Esophagus muscularis mucosa (tissue), 4 donors: ENCODE measurements at places on chromosomes 5 and 9. TPM values are rescaled to one million over a fixed set of nuclear protein-coding genes. Genes with fewer than 3 reads are reported as not detected.

- no peaks in the 10 kb centered on the region for H3K27me3 ChIP-seq
- H3K4me3 ChIP-seq = no peak overlapping the region
- no peak overlapping the region for H3K27ac ChIP-seq
- H3K4me1 ChIP-seq = no peaks in the 10 kb centered on the region
Measured at GRCh38 chr9:98590101-98590500, 118.6 kb downstream of the GABBR2 start.

DNA sequence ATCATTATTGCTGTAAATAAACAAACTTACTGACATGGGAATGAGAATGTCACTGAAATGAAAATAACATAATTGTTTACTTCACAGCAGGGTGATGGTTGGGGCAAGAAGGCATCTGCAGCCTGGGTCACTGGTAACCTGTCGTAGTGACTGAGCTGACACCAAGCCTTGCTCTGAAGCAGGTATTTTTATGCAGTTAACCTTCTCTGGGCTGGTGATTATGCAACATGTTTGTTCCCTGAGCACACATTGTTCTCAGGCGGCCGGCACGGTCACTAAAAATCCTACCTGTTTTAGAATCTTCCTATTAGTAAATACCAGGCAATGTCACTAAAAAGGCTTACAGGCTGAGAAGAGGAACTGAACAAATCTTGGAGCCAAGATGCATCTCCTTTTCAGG is 157.7 kb upstream of the NR3C1 start:
- H3K27me3 ChIP-seq = no peaks in the 10 kb centered on the region
- no peaks in the 10 kb centered on the region for H3K36me3 ChIP-seq
- no peak overlapping the region for H3K27ac ChIP-seq
- peaks cover 7% of the 10 kb centered on the region for H3K4me1 ChIP-seq
- DNase-seq = no peak

- H3K4me1 ChIP-seq = peaks cover 4% of the 10 kb centered on the region
- no peak overlapping the region for H3K4me3 ChIP-seq
- no peaks in the 10 kb centered on the region for H3K36me3 ChIP-seq
- no peaks in the 10 kb centered on the region for H3K27me3 ChIP-seq
- DNase-seq = no peak
- no peak overlapping the region for H3K27ac ChIP-seq
Measured at GRCh38 chr5:150846654-150847333, 473 bp downstream of the IRGM start.

DNA sequence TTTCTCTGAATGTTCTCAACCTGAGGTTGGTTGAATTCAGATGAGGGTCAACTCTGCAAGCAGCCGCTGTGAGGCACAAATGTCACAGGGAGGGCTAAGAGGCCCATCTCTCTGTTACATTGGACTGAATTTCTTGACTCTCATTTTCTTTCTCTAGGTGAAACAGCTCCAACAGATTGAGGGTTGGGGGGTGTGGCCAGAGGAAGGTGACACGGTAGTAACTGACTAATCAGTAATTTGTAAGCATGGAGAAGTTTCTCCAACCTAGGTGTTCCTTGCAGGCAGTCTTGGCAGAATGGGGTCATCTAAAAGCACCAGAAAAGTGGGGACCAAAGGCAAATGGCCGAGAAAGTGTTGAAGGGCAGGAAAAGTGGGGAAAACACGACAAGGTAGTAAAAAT is 16.8 kb downstream of the CCT5 start:
- H3K4me1 ChIP-seq = no peaks in the 10 kb centered on the region
- no peak for DNase-seq
- no peak overlapping the region for H3K27ac ChIP-seq
- H3K36me3 ChIP-seq = peaks cover 21% of the 10 kb centered on the region
- H3K27me3 ChIP-seq = no peaks in the 10 kb centered on the region

DNA sequence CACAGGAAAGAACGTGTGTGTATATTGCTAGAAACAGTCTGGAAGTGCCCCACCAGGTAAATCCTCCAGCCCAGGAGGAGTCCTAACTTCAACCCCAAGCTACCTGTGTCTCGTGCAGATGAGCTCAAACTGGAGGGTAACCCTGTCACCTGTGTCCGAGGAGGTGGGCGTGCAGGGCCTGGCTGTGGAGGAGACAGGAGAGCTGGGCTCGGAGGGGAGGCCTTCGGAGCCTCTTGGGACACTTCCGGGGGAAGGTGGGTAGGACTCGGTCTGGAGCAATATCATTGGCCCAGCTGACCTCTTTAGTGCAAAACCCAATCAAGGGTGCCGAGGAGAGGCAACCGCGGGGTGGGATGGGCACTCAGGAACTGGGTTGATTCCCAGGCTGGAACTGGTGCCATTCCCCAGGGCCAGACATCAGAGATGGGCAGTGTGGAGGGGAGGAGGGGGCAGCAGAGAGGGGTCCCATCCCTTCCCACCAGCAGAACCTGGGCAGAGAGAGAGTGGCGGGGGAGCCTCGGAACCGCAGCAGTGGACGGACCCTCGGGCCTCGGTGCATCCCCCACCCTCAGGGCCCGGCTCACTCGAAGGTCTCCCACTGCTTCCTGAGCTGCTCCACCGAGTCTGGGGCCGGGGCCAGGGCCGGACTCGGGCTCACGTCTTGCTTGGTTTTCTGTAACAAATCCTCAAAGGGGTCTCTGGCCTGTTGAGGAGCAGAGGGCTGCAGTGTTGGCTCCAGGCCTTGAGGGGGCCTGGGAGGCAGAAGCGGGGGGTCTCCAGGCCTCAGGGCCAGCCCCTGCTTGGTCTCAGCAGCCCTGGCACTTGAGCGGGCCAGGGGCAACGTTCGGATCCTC is 25.1 kb downstream of the CRB2 start:
- no peak overlapping the region for H3K4me3 ChIP-seq
- H3K4me1 ChIP-seq = peaks cover 7% of the 10 kb centered on the region
- H3K27ac ChIP-seq = no peak overlapping the region
- peaks cover 36% of the 10 kb centered on the region for H3K36me3 ChIP-seq

MOB3B gene
- total RNA-seq = 9.5 TPM

SPINK6 gene
- total RNA-seq = not detected

IL5 gene
- not detected for total RNA-seq
